ENCODE measurements at places on chromosomes 3 and 15.

- DNase-seq, result no peak
Measured at GRCh38 chr3:195808741-195809290, 2.9 kb downstream of the MUC4 start.

- no peak for DNase-seq
Measured at GRCh38 chr3:58334013-58334321, 1.3 kb downstream of the PXK start.

- DNase-seq, result no peak
Measured at GRCh38 chr15:36363335-36363734, 216.1 kb upstream of the CDIN1 start.

- DNase-seq, result no peak
Measured at GRCh38 chr15:48149858-48150257, 28.2 kb downstream of the MYEF2 start.

GRCh38 chr3:115578331-115578730 lies 45.0 kb upstream of the GAP43 start:
- DNase-seq, result no peak

- peak; percentile 66 for DNase-seq
Measured at GRCh38 chr3:9947025-9947995, 4.9 kb downstream of the PRRT3 start.
